Upper lobe of right lung (tissue), 1 donor: ENCODE measurements at places on chromosomes 6 and 20. TPM values are rescaled to one million over a fixed set of nuclear protein-coding genes. Genes with fewer than 3 reads are reported as not detected.

BTBD3 gene
- 31.1 TPM for total RNA-seq

ULBP2 gene
- 2.3 TPM for total RNA-seq

ZFP57 gene
- total RNA-seq = not detected

- no peak for DNase-seq
Measured at GRCh38 chr6:90816764-90817163, 229.9 kb upstream of the MAP3K7 start.

- peak; percentile 89 for DNase-seq
Measured at GRCh38 chr6:7201732-7202541, 94.2 kb downstream of the RREB1 start.

GRCh38 chr6:154246723-154247118 lies 109.9 kb downstream of the IPCEF1 start:
- DNase-seq = no peak

- no peak for DNase-seq
Measured at GRCh38 chr20:32447136-32448027, 89.3 kb downstream of the ASXL1 start.

DNA sequence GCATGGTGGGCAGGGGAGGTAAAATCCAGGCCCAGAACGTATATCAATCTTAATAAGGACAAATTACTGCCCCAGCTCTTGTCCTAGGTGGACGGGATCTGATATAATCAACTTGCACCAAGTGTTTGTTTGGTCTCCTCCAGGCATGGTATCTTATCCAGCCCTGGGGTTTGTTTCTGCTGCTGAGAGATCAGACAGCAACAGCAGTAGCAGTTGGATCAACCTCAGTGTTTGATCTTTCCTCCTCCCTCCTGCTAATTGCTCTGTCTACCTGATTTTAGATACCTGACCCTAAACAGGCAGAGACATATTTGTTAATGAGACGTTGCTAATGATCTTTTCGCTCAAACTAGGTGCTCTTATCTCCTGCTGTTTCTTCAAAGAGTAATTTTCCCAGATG lies 100.4 kb upstream of the BACH2 start:
- DNase-seq = no peak

DNA sequence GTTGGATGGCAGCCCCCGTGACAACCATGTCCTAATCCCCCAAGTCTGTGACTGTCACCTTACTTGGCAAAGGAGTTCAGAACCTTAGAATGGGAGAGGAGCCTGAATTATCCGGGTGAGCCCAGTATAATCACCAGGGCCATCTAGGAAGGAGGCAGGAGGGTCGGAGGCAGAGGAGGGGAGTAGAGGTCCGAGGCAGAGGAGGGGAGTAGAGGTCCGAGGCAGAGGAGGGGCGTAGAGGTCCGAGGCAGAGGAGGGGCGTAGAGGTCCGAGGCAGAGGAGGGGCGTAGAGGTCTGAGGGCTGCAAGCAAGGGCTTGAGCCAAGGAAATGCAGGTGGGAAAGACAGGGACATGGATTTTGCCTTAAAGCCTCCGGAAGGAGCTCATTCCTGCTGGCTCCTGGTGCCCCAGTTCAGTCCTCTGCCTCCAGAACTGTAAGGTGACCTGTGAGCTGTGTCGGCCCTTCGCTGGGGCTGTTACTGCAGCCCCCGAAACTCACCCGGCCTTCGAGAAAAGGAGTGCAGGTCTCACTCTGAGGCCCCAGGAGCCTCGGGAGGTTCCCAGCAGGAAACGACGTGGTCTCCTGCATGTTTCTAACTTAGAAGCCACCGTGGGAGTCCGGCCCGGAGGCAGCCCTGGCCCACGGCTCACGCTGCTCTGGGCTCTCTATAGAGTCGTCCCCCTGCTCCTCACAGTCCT lies 20.0 kb upstream of the SLCO4A1 start:
- DNase-seq = no peak

DNA sequence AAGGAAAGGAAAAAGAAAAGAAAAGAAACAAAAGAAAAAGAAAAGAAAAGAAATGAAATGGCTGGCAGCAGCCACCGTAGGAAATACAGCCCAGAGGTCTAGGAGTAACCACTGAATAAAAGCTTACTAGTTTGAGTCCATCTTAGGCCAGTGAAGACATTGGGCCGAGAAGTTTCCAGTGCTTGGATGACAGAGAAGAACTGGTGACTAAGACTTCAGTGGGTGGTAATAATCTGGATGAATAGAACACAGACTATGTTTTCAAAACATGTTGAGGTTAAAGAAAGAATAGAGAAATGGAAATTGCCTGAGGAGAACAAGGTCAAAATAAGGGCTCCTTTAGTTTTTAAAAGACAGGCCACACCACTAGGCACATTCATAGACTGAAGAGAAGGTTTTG lies 198.8 kb downstream of the ATXN1 start:
- DNase-seq = no peak

DNA sequence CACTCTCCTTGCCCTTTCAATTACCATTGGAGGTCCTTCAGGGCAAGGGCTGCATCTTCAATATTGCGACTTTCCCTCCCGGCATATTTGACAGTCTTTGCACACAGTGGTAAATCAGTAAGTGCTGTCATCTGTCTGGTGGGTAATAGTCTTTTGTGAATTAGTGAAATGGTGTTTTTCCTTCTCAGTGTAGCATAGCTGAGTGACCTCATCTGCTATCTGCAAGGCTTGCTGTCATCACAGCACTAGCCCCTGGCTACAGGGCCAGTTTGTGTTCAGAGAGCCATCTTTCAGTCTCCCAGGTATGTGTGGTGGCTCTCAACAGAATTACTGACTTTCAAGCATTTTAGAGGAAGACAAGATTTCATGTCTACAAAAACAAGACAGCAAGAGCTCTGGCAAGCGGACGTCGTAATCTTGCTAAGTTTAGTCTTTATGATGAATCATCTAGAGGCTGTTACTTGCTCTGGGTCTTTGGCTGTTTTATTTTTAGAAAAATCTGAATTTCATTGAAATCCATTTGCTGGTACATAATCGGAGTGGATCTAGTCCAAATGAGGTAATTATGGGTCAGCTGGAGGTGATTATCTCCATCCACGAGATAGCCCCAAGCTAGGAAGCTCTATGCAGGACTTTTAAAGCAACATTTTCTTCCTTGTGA lies 528.9 kb downstream of the EPM2A start:
- DNase-seq = no peak

GRCh38 chr20:14538433-14538832 lies 201.0 kb upstream of the FLRT3 start:
- DNase-seq = no peak

DNA sequence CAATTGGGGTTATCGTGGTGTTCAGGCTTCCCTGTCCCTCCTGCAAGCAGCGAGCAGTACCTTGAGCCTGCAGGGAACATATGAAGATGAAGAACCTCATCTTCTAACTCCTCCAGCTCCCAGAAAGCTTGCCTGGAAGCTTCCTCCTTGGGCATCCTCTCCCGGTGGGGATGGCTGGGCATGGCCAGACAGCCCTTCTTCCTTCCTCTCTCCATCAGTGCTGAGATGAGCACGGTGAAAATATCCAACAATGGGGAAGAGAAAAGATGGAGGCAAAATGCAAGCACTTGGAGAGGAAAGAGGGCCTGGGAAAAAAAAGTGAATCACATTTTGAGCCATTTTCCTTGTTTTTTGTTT lies 107.7 kb upstream of the FOXA2 start:
- DNase-seq = no peak

- DNase-seq = no peak
Measured at GRCh38 chr6:161270116-161270515, 3.7 kb downstream of the AGPAT4 start.

DNA sequence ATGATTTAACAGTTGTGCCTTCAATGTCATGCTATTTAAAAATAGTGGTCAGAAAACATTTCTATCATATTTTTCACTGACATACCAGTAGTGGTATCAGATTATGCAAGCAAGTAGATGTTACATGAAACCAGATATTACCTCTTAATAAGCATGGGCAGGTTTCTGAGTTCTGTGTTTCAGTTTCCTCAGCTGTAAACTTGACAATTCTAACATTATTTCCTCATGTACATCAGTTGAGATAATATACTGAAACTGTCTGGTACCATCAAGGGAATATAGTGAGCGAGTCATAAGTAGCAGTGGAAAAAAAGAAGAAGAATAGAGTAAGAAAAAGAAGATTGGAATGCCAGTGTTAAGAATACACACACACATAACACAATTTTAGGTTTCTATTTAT lies 477.9 kb upstream of the MANEA start:
- no peak for DNase-seq

GRCh38 chr6:16689788-16690607 lies 71.3 kb downstream of the ATXN1 start:
- DNase-seq = no peak
